Fibroblast of villous mesenchyme (primary cell): ENCODE measurements at places on chromosomes 5 and 9. TPM values are rescaled to one million over a fixed set of nuclear protein-coding genes. Genes with fewer than 3 reads are reported as not detected.

The TPD52L3 gene
- not detected in 2 replicates for total RNA-seq

The PURA gene
- 20.0 and 26.3 TPM in 2 replicates for total RNA-seq

The RNF208 gene
- total RNA-seq: under 0.01 TPM in 1 of 2 replicates, not detected in the other

The ARHGEF37 gene
- 0.43 and 0.64 TPM in 2 replicates for total RNA-seq

The TMEM174 gene
- not detected in 2 replicates for total RNA-seq

The BRINP1 gene
- total RNA-seq: under 0.01 TPM in 2 replicates

The PRUNE2 gene
- total RNA-seq: 5.5 and 14.2 TPM in 2 replicates

The GPX3 gene
- total RNA-seq: 3.5 and 3.9 TPM in 2 replicates

The CCDC183 gene
- total RNA-seq: 0.32 and 0.43 TPM in 2 replicates

The HRCT1 gene
- 0.43 and 0.97 TPM in 2 replicates for total RNA-seq

The ADAMTSL2 gene
- under 0.01 and 0.32 TPM in 2 replicates for total RNA-seq

The TSSK1B gene
- total RNA-seq: 0.43 and 0.64 TPM in 2 replicates

The PCDHB10 gene
- total RNA-seq: under 0.01 and 0.32 TPM in 2 replicates

The COL23A1 gene
- not detected in 2 replicates for total RNA-seq

The HDAC3 gene
- 49.0 and 53.5 TPM in 2 replicates for total RNA-seq

The FYB1 gene
- total RNA-seq: not detected in 2 replicates

The ESM1 gene
- total RNA-seq: under 0.01 and 0.86 TPM in 2 replicates

The C5orf58 gene
- total RNA-seq: not detected in 2 replicates

The NMUR2 gene
- total RNA-seq: not detected in 2 replicates

The PDE6A gene
- under 0.01 TPM in 1 of 2 replicates, not detected in the other for total RNA-seq

The DYNC2I2 gene
- total RNA-seq: 52.2 and 59.9 TPM in 2 replicates

The INSL4 gene
- not detected in 2 replicates for total RNA-seq

The INSL6 gene
- 0.43 and 0.64 TPM in 2 replicates for total RNA-seq

The GRAMD2B gene
- 61.8 and 113 TPM in 2 replicates for total RNA-seq

The GRIN3A gene
- total RNA-seq: not detected in 2 replicates

The BARHL1 gene
- not detected in 2 replicates for total RNA-seq

The SPTLC1 gene
- 110 and 132 TPM in 2 replicates for total RNA-seq

The SLC36A3 gene
- total RNA-seq: not detected in 2 replicates

The PCDHA1 gene
- under 0.01 TPM in 1 of 2 replicates, not detected in the other for total RNA-seq

The ANKRD34B gene
- total RNA-seq: not detected in 2 replicates

The DOCK2 gene
- total RNA-seq: 6.1 and 7.3 TPM in 2 replicates

The LCN9 gene
- not detected in 2 replicates for total RNA-seq

The C9orf50 gene
- 0.32 TPM in 1 of 2 replicates, not detected in the other for total RNA-seq

The SOWAHA gene
- under 0.01 TPM in 2 replicates for total RNA-seq
